Sigmoid colon (tissue), 7 donors: ENCODE measurements at places on chromosomes 4 and X. TPM values are rescaled to one million over a fixed set of nuclear protein-coding genes. Genes with fewer than 3 reads are reported as not detected.

Gene AVPR2
- total RNA-seq, result 1.1 TPM

Gene VGLL1
- total RNA-seq, result not detected

Gene DKK2
- 3.3 TPM for total RNA-seq

Gene LAGE3
- total RNA-seq, result 16.6 TPM

Gene ZC4H2
- 15.7 TPM for total RNA-seq

Gene PROM1
- 2.5 TPM for total RNA-seq

Gene PFKFB1
- not detected for total RNA-seq

GRCh38 chr4:6308899-6309643 lies 39.4 kb downstream of the WFS1 start:
- H3K27ac ChIP-seq, result peak overlapping the region; percentile 39
- no peak for DNase-seq
- peaks cover 4% of the 10 kb centered on the region for H3K36me3 ChIP-seq
- H3K27me3 ChIP-seq, result no peaks in the 10 kb centered on the region
- H3K4me3 ChIP-seq, result peak overlapping the region; percentile 58
- H3K4me1 ChIP-seq, result no peaks in the 10 kb centered on the region

DNA sequence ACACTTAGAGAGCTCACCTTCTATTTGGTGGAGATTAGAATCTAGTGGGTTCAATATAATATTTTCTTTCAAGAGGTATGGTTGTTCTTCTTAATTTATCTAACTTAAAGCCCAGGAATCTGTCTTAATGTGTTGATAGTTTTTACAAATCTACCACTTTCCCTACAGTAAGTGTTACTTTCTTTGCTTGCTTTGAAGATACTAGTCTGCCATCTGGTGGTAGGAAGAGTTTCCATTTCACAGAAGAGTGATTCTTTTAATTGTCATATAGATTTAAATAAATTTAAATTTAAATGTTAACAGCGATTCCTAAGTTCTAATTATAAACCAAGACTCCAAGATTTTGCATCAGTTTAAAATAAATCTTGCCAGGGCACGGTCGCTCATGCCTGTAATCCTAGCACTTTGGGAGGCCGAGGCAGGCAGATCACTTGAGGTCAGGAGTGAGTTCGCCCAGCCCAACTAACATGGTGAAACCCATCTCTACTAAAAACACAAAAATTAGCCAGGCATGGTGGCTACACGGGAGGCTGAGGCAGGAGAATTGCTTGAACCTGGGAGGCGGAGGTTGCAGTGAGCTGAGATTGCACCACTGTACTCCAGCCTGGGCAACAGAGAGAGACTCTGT lies 43.5 kb downstream of the NUDT9 start:
- no peak for DNase-seq
- H3K36me3 ChIP-seq, result no peaks in the 10 kb centered on the region
- H3K27me3 ChIP-seq, result no peaks in the 10 kb centered on the region
- H3K27ac ChIP-seq, result no peak overlapping the region

GRCh38 chrX:38178396-38178795 lies 42.3 kb downstream of the SRPX start:
- H3K4me3 ChIP-seq, result no peak overlapping the region
- H3K27ac ChIP-seq, result no peak overlapping the region
- H3K36me3 ChIP-seq, result no peaks in the 10 kb centered on the region
- no peak for DNase-seq

DNA sequence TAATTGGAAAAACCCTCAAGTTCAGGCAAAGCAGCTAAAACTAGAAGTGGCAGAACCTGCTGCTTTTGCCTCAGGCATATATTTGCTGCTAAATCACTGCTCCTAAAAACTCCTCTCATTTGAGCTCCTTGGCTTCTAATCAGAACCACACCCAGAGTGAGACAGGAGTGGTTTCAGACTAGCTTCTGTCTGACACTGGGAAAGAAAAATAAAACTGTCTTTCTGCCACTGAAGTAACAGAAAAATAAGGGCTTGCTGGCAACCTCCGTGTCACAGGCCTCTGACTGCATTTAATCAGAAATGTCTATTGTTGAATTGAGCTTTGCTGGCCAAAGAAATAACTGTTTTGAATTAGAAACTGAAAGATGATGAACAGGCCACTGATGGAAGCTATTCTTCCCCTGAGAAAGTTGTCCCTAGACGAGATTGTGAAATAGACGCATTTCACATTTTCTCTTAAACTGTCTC lies 52.1 kb upstream of the RAP2C start:
- no peaks in the 10 kb centered on the region for H3K4me1 ChIP-seq
- no peak for DNase-seq
- peak overlapping the region; percentile 64 for H3K27ac ChIP-seq
- H3K4me3 ChIP-seq, result no peak overlapping the region

DNA sequence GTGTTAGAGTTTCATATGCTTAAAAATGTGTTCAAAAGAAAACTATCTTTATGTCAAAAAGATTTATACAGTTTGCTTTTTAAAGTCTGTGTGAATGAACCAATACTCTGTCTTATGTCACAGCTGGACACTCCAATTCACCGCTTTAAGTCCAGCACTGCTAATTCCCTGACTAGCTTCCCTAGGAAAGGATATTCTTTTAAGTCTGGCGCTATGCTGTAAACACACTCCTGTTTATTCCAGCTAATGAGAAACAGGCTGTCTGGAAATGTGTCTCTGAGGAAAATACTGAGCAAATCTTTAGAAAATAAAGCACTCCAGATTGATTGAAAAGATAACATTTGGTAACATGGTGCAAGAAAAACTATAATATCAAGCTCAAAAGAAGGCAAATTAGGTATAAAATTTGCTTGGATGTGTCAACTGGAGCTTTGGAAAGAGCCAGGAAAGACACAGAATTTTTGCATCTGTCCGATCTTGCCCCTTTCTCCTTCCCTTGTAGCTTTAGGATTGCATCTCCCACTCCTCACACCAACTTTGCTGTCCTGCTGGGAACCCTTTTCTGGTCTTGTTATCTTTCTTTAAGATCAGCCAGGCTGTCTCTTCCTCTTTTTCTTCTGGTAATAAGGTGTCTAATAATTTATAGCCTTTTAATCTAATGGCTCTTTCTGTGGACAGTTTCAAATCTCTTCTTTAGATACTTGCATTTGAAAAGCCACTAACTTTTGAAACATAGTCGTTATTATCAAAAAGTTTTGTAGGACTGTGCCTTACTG lies 40.9 kb upstream of the VEGFC start:
- H3K27ac ChIP-seq, result no peak overlapping the region
- H3K4me1 ChIP-seq, result no peaks in the 10 kb centered on the region
- no peak overlapping the region for H3K4me3 ChIP-seq
- DNase-seq, result no peak
- no peaks in the 10 kb centered on the region for H3K36me3 ChIP-seq

GRCh38 chr4:723751-724530 lies 18.3 kb downstream of the PCGF3 start:
- no peak overlapping the region for H3K4me3 ChIP-seq
- H3K27ac ChIP-seq, result no peak overlapping the region
- H3K36me3 ChIP-seq, result no peaks in the 10 kb centered on the region
- H3K4me1 ChIP-seq, result peaks cover 26% of the 10 kb centered on the region
- DNase-seq, result no peak
- H3K27me3 ChIP-seq, result no peaks in the 10 kb centered on the region

GRCh38 chrX:40573763-40574162 lies 7.0 kb upstream of the ATP6AP2 start:
- no peak overlapping the region for H3K4me3 ChIP-seq
- H3K27ac ChIP-seq, result no peak overlapping the region
- H3K36me3 ChIP-seq, result no peaks in the 10 kb centered on the region
- no peaks in the 10 kb centered on the region for H3K27me3 ChIP-seq

- peaks cover 55% of the 10 kb centered on the region for H3K36me3 ChIP-seq
- no peaks in the 10 kb centered on the region for H3K27me3 ChIP-seq
- H3K4me3 ChIP-seq, result no peak overlapping the region
Measured at GRCh38 chr4:184787766-184788503, 37.8 kb downstream of the ACSL1 start.

DNA sequence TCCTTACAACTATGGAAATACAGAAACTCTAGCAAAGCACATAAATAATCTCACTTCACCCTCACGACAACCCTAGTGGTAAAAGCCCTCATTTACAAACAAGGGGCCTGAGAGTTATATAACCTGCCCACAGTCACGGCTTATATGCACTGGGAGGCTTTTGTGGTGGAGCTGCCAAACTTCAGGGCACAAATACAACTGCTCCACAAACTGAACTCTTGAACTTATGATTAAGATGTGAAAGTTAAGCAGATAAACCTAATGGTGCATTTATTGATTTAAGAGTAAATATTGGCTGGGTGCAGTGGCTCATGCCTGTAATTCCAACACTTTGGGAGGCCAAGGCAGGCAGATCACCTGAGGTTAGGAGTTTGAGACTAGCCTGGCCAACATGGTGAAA lies 19.0 kb downstream of the SLC2A9 start:
- H3K36me3 ChIP-seq, result no peaks in the 10 kb centered on the region
- no peak for DNase-seq
- H3K4me3 ChIP-seq, result no peak overlapping the region
- peaks cover 10% of the 10 kb centered on the region for H3K4me1 ChIP-seq

- no peaks in the 10 kb centered on the region for H3K4me1 ChIP-seq
- DNase-seq, result no peak
- H3K27ac ChIP-seq, result no peak overlapping the region
- H3K4me3 ChIP-seq, result no peak overlapping the region
Measured at GRCh38 chr4:122377352-122377751, 1.5 kb upstream of the ADAD1 start.

- peak; percentile 66 for DNase-seq
- no peaks in the 10 kb centered on the region for H3K27me3 ChIP-seq
- peak overlapping the region; percentile 62 for H3K4me3 ChIP-seq
- H3K27ac ChIP-seq, result peak overlapping the region; percentile 87
- H3K4me1 ChIP-seq, result peaks cover 25% of the 10 kb centered on the region
Measured at GRCh38 chr4:42655921-42656678, 805 bp downstream of the ATP8A1 start.

GRCh38 chrX:71282514-71283402 lies 677 bp upstream of the NONO start:
- H3K4me1 ChIP-seq, result peaks cover 16% of the 10 kb centered on the region
- H3K27ac ChIP-seq, result peak overlapping the region; percentile 85
- no peaks in the 10 kb centered on the region for H3K36me3 ChIP-seq

- H3K27me3 ChIP-seq, result no peaks in the 10 kb centered on the region
- H3K4me3 ChIP-seq, result no peak overlapping the region
- H3K27ac ChIP-seq, result no peak overlapping the region
- no peak for DNase-seq
- no peaks in the 10 kb centered on the region for H3K36me3 ChIP-seq
Measured at GRCh38 chr4:77453911-77454310, 151.7 kb upstream of the CXCL13 start.

GRCh38 chrX:153416781-153417450 lies 5.6 kb downstream of the ZFP92 start:
- DNase-seq, result no peak
- no peaks in the 10 kb centered on the region for H3K27me3 ChIP-seq
- H3K4me3 ChIP-seq, result no peak overlapping the region
- no peaks in the 10 kb centered on the region for H3K36me3 ChIP-seq

DNA sequence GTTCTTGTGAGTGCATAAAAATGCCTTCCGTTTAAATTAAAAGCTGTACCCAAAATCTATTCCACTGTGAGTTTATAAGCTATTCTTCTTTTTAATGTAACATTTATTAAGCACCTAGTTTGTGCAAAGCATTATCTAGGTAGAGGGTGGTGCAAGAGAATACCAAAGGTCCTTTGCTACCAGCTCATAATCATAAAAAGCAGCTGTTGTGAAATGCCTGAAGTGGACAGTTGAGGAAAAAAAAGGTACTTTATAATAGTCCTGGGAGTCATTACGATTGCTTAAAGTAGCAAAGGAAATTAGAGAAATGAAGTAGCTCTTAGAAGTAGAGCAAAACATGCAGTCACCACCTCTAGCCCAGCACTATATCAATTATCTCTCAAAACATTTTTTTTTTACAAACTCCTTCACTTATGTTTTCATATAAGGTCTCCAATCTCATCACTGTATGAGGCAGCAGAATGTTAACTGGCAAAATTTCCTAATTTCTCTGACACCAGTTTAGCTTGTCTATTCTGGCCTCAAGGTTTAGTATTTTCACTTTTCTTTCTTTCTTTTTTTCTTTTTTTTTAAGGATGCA lies 2.1 kb downstream of the MBNL3 start:
- no peak overlapping the region for H3K4me3 ChIP-seq
- no peak overlapping the region for H3K27ac ChIP-seq
- H3K36me3 ChIP-seq, result no peaks in the 10 kb centered on the region
- DNase-seq, result no peak
- H3K4me1 ChIP-seq, result no peaks in the 10 kb centered on the region

DNA sequence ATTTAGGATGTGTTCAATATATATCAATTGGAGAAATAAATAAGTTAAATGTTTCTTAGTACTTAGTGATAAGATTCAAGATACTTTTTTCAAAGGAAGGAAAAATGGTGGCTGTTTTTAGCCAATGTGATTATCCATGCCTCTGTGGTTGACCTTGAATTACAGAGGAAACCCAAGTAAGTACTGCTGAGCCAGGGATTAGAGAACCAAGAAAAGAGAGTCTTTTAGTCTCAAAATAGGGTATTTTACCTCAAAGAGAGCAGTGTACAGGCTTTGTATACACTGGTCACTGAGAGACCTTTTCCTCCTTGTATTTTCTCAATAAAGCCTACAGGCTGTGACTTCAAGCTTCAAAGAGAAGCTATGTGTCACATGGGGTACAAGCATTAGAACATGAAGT lies 1075.3 kb downstream of the ADGRL3 start:
- DNase-seq, result no peak
- no peaks in the 10 kb centered on the region for H3K36me3 ChIP-seq
- H3K4me1 ChIP-seq, result no peaks in the 10 kb centered on the region
- no peaks in the 10 kb centered on the region for H3K27me3 ChIP-seq
- H3K27ac ChIP-seq, result no peak overlapping the region

DNA sequence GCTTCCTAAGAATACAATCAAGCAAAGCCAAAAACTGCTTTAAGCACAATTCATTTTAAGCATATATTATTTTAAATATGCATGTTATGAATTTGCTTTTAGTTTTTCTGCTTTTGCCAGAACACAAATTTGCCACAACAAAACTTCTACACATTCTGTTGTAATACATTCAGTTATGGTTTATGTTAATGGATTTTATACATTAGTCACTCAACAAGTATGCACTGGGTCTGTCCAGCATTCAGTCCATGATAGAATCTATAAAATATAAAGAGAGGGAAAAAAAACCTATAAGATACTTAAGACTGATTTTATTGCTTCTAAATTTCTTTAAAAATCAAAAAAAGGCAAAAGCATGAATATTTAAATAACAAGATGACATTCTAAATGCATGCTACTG lies 22.2 kb downstream of the IQCM start:
- no peaks in the 10 kb centered on the region for H3K36me3 ChIP-seq
- no peak for DNase-seq
- H3K4me3 ChIP-seq, result no peak overlapping the region
